ENCODE measurements at places on chromosomes 12 and 14.

DNA sequence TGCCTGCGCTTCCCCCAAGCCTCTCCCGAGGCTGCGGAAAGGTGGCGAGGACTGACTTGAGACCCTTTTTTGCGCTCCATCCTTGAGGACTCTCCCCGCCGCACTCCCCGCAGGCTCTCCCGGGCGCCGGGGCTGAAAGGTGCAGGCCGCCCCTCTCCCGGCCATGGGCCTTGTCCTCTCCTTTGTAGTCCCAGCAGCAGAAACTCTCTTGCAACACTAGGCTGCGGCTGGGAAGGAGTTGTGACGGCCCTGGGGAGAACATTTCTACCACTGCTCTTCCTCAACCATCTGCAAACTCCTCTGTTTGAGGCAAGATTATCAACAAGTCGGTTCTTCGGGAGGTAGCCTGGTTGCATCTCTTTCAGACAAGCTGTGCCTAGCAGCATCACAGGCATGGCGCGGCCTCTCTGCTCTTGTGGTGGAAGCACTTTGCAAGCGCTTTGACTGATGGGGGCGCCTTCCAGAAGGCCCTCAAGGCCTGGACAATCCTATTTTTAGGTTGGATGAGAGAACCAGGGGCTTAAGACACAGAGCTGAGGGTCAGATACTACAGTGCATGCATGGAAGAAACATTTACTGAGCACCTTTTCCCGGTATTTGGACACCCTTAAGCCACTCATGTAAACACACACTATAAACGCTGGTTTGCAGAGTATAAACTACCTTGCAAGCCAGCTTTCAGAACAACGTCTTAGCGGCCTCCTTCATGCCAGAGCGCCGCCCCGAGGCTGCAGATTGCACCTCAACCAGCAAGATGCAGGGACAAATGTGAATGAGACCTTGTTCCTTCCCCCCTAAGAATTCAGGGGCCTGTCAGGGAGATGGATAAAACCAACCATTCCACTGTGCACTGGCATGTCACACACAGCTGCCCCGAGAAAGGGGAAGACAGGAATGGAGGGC lies 1.2 kb upstream of the PRIMA1 start:
- DNase-seq = no peak

DNA sequence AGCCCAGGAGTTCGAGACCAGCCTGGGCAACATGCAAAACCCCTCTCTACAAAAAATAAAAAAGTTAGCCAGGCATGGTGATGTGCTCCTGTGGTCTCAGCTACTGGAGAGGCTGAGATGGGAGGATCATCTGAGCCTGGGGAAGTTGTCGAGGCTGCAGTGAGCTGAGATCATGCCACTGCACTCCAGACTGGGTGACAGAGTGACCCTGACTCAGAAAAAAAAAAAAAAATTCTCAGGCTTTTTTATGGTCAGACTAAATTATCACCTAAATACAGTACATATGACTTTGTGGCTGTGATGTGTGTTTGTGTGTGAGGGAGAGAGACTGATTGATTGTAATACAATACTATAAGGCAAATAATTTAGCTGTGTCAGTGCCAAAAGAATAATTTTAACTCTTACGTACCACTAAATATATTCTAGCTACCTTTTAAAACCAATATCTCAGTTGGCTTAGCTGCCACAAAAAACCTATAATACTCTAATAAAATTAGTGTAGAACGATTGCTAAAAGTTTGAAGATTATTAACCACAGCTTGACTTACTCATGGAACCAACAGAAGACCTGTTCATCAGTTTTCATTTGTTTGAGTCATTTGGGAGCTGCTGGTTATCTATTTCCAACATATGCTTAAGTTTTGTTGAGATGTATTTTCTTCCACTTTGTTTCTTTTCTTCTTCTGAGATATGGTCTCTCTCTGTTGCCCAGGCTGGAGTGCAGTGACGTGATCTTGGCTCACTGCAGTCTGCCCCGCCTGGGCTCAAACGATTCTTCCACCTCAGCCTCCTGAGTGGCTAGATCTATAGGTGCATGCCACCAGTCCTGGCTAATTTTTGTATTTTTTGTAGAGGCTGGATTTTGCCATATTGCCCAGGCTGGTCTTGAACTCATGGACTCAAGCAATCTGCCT lies 58.0 kb downstream of the DIP2B start:
- DNase-seq = no peak

- DNase-seq = no peak
These were observed 178.1 kb downstream of the SOX5 start for GRCh38 chr12:23771240-23771949.

GRCh38 chr12:100857971-100858370 lies 63.4 kb downstream of the ANO4 start:
- no peak for DNase-seq

- no peak for DNase-seq
These were observed 291.8 kb downstream of the TMEM121 start for GRCh38 chr14:105817971-105818711.

GRCh38 chr12:118312578-118312977 lies 60.1 kb downstream of the TAOK3 start:
- DNase-seq = no peak

GRCh38 chr12:45718306-45718705 lies 11.2 kb upstream of the ARID2 start:
- no peak for DNase-seq

DNA sequence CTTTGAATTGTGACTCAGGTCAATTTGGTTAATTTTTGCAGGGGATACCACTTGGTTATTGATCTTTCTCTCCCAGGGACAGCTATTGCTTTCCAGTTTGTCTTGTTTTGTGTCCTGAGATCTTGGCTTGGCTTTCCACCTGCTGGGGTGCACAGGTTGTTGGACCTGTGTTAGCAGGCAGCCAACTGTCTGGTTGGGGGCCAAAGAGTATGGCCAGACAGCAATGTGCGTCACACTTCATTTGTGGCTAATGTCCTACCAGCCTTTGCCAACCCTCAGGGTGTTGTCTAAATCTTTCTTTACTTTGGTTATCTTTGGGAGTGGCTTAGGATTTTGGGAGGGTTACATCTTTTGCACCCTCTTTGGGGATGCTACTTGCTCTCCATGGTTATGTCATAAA lies 494.9 kb upstream of the ATP2B1 start:
- no peak for DNase-seq

GRCh38 chr14:29741909-29742401 lies 185.7 kb downstream of the PRKD1 start:
- DNase-seq = no peak

GRCh38 chr12:42468921-42469320 lies 120.6 kb downstream of the PRICKLE1 start:
- DNase-seq = no peak
